Fibroblast of skin of back (primary cell): ENCODE measurements at places on chromosomes 1 and 21.

GRCh38 chr1:213331631-213332175, 280.7 kb downstream of the RPS6KC1 start:
- no peak for DNase-seq

GRCh38 chr1:225911191-225912130, 12.6 kb downstream of the PYCR2 start:
- DNase-seq = peak; percentile 38

GRCh38 chr1:238404921-238405320, 514.2 kb upstream of the ZP4 start:
- DNase-seq = no peak

DNA sequence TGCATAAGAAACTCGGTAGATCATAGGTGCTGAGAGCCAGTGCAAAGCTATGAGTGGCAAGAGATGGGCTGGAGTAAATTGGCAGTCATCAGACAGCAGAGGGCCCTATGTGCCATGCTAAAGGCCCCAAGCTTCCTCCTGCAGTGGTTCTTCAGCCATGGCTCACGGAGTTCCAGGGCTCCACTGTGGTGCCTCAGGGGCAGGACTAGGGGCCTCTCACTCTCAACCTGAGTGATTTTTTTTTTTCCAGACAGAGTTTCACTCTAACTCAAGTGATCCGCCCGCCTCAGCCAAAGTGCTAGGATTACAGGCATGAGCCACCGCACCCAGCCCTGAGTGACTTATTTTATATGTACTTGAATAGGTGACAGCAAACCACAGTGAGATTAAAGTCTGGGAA, 10.4 kb upstream of the GJA8 start:
- DNase-seq = peak; percentile 2

- DNase-seq = no peak
These were observed 23.8 kb downstream of the CRYAA start for GRCh38 chr21:43192501-43193081.

- DNase-seq = no peak
These were observed 23.0 kb upstream of the ABCD3 start for GRCh38 chr1:94395231-94395630.

GRCh38 chr1:20325407-20325843, 34.8 kb downstream of the VWA5B1 start:
- no peak for DNase-seq

DNA sequence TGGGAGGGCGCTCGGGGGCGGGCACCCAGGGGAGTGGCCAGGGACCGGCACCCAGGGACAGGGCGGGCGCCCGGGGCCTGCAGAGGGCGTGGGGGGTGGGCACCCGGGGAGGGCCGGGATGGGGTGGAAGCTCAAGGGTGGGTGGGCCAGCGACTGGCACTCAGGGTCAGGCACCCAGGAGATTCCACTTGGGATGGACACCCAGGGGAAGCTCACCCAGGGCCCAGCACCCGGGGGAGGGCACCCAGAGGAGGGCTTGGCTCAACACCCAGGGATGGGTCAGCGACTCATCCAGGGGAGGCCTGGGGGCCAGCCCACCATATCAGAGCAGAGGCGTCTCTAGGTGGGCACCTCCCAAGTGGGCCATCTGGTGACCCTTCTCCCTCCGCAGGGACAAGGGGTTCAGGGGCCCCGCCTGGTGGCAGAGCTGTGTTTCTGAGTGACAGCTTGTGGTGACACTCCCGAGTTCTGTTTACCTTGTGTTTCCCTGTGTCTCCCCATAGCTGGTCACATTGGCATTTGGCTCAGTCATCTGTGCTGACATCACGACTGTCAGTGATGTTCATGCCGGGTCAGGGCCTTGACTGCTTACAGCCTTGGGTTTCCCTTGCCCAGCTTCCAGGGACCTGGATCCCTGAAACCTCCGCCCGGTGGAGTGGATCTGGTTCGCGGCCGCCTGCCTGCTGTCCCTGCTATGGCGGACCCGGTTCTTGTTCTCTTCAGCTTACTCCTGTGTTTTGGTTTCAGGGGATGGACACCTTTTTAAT, 749 bp downstream of the IBA57 start:
- DNase-seq = peak; percentile 81

DNA sequence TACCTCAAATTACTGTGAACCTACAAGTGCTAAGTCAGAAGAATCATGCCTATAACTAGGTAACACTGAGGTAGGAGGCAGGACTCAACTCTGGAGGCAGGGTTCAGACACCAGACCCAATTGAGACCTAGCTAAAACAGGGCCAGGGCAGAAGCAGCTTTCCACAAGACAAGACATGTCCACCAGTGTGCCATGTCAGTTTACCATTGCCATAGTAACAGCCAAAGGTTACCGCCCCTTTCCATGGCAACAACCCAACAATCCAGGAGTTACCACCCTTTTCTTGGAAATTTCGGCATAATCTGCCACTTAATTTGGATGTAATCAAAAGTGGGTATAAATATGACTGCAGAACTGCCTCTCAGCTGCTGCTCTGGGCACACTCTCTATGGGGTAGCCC, 432.3 kb downstream of the DPYD start:
- no peak for DNase-seq

- no peak for DNase-seq
These were observed 7.1 kb upstream of the PRCC start for GRCh38 chr1:156760092-156760795.

DNA sequence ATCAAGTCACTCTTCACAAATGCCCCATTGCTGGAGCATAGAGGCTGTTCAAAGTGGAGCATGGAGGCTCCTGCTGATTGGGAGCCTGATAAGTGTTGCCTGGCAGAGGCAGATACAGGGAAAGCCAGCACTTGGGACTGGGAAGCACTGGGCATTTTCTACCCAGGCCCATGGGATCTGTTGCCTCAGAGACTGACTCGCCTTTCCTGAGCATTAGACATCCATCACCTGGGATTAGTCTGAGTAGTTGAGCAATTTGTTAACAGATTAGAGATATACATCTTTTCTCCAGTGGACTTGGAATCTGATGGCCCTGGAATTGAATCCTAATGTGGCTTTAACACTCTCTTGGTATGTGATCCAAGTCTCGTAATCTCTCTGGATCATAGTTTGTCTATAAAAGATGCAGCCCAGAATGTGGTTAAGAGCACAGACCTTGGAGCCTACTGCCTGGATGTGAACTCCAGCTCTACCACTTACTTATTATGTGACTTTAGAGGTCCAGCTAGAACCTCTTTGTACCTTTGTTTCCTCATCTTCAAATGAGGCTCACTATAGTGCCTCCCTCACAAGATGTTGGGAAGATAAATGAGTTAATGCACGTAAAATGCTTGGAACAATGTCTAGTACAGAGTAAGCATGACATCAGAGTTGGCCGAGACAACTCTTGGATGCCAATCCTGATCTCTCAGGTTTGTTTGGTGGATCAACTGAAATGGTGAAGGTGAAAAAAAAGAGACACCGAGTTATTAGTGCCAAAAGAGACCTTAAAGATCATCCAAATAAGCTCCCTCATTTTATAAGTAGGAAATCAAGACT, 38.3 kb upstream of the NRDC start:
- DNase-seq = no peak

GRCh38 chr21:38598413-38598812, 100.1 kb upstream of the ERG start:
- no peak for DNase-seq

DNA sequence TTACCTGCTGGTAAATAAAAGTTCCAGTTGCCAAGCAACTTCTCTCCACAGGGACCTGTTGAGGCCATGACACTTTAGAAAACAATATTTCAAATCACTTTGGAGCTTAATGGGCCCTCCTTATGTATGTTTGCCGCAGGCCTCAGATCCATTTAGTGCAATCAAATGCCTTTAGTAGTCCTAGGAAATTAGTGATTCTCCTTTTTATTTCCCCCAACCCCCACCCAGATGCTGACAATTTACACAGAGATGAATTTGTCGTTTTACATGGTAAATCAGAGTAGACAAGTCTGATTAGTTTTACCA, 83.6 kb downstream of the CLIC4 start:
- no peak for DNase-seq

GRCh38 chr1:178011465-178011828, 41.6 kb upstream of the SEC16B start:
- DNase-seq = peak; percentile 61

DNA sequence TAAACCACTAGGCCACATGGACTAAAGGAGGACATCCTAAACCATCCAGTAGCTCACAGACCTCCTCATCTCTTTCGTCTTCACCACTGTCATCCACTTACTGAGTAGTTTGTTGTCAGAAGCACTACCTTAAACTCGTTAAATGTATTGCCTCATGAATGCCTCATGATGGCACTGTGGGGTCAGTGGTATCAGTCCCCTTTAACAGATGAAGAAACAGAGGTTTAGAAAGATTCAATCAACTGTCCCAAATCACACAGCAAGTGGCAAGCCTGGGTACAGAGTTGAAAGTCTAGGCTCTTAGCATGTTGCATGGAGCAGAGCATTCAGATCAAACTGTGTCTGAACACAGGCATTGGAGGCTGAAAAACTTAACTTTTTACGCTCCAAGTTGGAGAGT, 183.6 kb upstream of the KIAA0040 start:
- DNase-seq = peak; percentile 8

DNA sequence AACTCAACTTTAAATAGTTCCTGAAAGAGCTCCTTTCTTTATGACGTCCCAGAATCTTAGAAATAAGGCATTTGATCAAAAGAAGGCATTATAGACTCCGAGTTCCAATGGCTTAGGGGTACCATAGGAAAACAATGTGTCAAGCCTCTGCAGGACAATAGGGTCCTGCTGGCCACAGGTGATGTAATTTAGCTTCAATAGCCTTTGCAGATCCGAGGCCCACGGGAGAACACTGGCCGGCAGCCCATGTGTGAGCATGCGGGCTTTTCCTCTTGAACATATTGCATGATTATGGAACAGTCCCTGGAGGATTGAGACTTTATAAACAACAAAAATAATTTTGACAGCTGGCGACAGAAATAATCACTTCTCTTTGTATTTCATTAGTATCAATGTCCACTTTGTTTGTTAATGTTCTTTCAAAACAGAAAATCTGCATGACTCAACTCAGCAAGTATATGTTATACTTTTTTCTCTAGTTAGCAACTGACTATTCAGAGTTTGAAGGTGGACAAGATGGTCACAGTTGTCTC, 49.0 kb upstream of the NR5A2 start:
- no peak for DNase-seq

GRCh38 chr21:17900990-17901385, 81.8 kb upstream of the C21orf91 start:
- DNase-seq = no peak

- no peak for DNase-seq
These were observed 33.6 kb upstream of the VTCN1 start for GRCh38 chr1:117244306-117244705.

DNA sequence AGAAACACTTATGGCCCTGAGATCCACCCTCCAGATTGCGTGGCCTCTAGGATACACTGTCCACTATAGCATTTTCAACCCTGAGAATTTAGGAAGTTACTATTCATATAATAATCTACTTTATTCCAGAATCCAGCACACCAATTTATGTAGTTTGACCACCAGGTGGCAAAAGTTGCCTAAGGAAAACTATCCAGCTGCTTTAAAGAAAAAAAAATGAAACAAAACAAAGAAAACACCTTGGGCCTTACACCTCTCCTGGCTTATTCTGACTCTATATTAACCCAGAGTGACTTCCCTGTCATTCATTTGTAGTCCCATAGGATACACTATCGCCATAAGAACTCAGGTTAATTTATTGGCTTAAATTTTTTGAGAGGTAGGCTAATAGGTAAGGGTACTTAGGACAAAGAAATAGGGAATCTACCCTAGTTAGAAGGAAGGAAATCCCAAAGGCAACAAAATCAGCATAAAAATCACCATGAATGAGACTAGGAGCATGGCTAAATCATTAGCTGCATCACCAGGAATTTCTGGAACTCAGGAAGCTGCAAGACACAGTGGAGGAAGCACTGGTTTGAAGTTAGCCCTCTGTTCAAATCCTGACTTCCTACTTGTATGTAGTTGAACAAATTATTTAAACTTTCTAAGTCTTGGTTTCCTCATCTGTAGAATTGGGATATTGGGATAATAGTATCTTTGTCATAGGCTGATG, 107.5 kb downstream of the SPAG17 start:
- peak; percentile 46 for DNase-seq

- DNase-seq = peak; percentile 17
These were observed 249.0 kb downstream of the PRDM2 start for GRCh38 chr1:13948888-13949391.

- DNase-seq = no peak
These were observed 78.5 kb downstream of the RUNX1 start for GRCh38 chr21:34970566-34970965.

GRCh38 chr1:186463926-186464325, 3.0 kb upstream of the PDC start:
- no peak for DNase-seq

DNA sequence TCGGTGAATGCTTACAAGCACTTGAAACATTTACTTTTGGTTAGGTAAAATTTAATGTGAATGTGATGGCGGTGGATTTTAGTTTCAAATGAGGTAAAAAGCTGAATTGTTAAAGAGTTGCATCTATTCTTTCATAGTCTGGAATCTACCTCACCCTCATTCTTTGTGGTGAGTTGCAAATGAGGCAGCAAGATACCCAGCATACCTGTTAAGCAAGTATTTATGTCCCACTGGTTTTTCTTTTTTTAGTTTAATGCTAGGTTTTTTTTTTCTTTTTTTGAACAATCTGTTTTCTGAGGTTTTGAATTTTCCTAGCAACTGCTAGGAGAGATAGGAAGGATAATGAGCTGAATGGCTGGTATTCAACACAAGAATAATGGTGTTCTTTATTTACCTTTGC, 127.9 kb upstream of the CACYBP start:
- no peak for DNase-seq

- no peak for DNase-seq
These were observed 151.8 kb downstream of the TENT5C start for GRCh38 chr1:117757668-117758067.

DNA sequence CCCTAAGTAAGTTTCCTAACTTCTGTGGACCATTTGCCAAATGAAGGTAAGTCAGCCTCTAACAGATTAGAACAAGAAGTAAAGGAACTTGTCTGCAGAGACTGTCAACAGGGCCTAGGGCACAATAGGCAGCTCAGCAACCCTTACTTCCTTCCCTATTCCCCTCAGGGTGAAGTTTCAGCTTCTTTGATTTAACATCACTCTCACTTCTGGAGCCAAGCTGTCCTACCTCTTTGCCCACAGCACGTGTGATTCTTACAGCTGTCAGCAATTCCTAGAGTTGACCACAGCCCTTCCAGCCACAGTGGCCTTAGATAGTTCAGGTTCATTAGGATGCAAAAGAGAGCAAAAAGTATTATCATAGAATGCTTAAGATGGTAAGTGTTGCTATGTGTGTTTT, 7.6 kb upstream of the EIF4G3 start:
- no peak for DNase-seq

- DNase-seq = no peak
These were observed 254.8 kb downstream of the LMO4 start for GRCh38 chr1:87583459-87583858.

- DNase-seq = peak; percentile 28
These were observed 187.7 kb upstream of the LMO4 start for GRCh38 chr1:87140831-87141540.

DNA sequence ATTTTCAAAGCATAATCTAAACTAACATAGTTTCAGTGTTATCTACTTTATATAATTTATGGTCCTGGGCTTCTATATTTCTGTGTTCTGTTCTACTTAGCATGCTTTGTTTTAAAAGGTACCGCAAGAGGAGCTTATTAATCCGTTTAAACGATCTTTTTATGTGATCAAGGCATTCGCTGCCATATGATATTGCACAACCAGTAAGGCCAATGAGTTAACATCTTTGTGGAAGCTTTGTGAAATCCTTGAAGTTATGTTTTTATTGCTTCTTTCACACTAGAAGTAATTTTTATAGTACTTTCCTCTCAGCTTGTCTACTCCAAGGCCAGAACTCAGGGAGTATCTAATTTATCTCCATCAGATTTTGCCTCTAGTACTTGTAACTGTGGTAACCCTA, 8.9 kb downstream of the LRRC8C start:
- DNase-seq = no peak
